ENCODE measurements at places on chromosomes 3 and 15. TPM values are rescaled to one million over a fixed set of nuclear protein-coding genes. Genes with fewer than 3 reads are reported as not detected.

- no peak for ATAC-seq
Observed at GRCh38 chr15:91070872-91071271, 29.2 kb upstream of the SV2B start.

GRCh38 chr3:11584570-11584969 is 59.1 kb downstream of the VGLL4 start:
- ATAC-seq = no peak

- no peak for ATAC-seq
Observed at GRCh38 chr15:52730173-52730572, 51.0 kb upstream of the ATOSA start.

- ATAC-seq = no peak
Observed at GRCh38 chr3:145648396-145648795, 512.6 kb downstream of the PLOD2 start.

The RTP1 gene
- not detected for total RNA-seq

The SKOR1 gene
- 0.46 TPM for total RNA-seq
